ENCODE measurements at places on chromosomes 12 and 14. TPM values are rescaled to one million over a fixed set of nuclear protein-coding genes. Genes with fewer than 3 reads are reported as not detected.

- H3K4me1 ChIP-seq: no peaks in the 10 kb centered on the region
- no peaks in the 10 kb centered on the region for H3K27me3 ChIP-seq
- no peak overlapping the region for H3K4me3 ChIP-seq
- no peaks in the 10 kb centered on the region for H3K36me3 ChIP-seq
Observed at GRCh38 chr12:61934564-61934963, 325.6 kb upstream of the USP15 start.

GRCh38 chr12:38384816-38385378 is 68.3 kb downstream of the ALG10B start:
- H3K36me3 ChIP-seq: no peaks in the 10 kb centered on the region
- H3K4me1 ChIP-seq: no peaks in the 10 kb centered on the region
- no peak for DNase-seq
- no peak overlapping the region for H3K4me3 ChIP-seq
- no peaks in the 10 kb centered on the region for H3K27me3 ChIP-seq

GRCh38 chr12:79983986-79984620 is 49.2 kb upstream of the PPP1R12A start:
- H3K27me3 ChIP-seq: no peaks in the 10 kb centered on the region
- no peak overlapping the region for H3K27ac ChIP-seq
- H3K4me3 ChIP-seq: no peak overlapping the region
- no peaks in the 10 kb centered on the region for H3K36me3 ChIP-seq
- DNase-seq: no peak

DNA sequence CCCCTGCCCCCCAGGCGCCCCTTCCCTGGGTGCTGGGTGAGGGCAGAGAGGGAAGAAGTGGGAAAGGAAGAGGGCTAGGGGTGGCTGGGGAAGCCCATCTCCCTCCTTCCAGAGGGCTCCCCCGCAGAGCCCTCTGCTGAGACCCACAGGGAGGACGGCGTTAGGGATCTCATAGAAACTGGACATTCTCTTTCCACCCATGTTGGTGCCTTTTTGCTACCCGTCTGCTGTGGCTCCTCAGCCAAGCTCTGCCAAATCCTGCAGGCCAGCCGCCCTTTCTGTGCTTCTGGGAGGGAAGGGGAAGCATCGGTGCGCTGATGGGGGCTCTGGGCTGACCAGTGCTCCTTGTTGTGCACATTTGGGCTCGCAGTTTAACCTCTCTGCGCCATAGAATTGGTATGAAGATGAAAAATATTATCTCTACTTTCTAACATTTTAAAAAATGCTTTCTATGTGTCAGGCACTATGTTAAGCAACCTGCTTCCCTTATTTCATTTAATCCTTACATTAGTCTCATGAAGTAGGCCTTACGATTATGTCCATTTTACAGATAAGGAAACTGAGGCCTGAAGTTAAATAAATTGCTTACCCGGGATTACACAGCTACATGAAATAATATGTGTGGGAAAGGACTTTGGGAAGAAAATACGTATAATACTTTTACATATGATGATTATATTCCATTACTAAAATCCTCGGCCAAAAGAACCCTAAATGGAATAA is 981 bp downstream of the SLC48A1 start:
- H3K36me3 ChIP-seq: no peaks in the 10 kb centered on the region
- H3K4me1 ChIP-seq: peaks cover 35% of the 10 kb centered on the region
- no peak for DNase-seq
- peaks cover 3% of the 10 kb centered on the region for H3K27me3 ChIP-seq
- H3K27ac ChIP-seq: no peak overlapping the region

GRCh38 chr12:117321572-117321971 is 39.9 kb downstream of the NOS1 start:
- H3K36me3 ChIP-seq: no peaks in the 10 kb centered on the region
- H3K4me1 ChIP-seq: no peaks in the 10 kb centered on the region
- no peak for DNase-seq
- no peaks in the 10 kb centered on the region for H3K27me3 ChIP-seq
- H3K4me3 ChIP-seq: no peak overlapping the region

DNA sequence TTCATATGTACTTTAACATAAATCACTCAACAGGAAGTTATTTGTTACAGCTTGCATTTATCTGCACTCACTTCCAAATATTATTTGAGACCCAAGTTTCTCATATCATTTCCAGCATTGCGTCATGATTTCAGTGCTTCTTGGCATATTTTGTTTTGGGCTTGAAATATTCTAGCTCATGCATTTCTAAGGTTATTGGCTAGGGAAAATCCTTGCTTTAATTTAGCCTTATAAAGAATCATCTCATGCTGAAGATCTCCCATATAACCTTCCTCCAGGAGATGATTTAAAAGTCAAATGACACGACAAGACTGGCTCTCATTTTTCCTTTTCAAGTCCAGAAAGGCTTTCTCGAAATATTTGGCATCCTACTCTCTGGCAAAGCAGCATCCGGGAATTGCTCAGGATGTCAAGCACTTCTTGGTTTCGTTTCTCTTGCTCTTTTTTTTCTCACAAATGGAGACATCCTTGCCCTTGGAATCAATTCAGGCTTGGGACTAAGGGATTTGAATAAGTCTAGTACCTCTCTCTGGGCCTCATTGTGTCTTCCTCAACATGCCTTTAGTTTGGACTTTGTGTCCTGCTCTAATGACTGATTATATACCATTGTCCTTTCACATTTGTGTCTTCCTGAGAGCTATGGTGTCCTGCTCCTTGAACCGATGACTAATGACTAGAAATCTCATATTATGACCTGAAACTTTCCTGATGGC is 295.0 kb downstream of the RMST start:
- no peak for DNase-seq
- no peak overlapping the region for H3K4me3 ChIP-seq
- no peaks in the 10 kb centered on the region for H3K4me1 ChIP-seq
- H3K27ac ChIP-seq: no peak overlapping the region
- no peaks in the 10 kb centered on the region for H3K27me3 ChIP-seq
- H3K36me3 ChIP-seq: no peaks in the 10 kb centered on the region

- H3K4me1 ChIP-seq: no peaks in the 10 kb centered on the region
- H3K4me3 ChIP-seq: no peak overlapping the region
- DNase-seq: no peak
Observed at GRCh38 chr12:69756088-69756755, 17.6 kb downstream of the RAB3IP start.

- no peaks in the 10 kb centered on the region for H3K36me3 ChIP-seq
- no peak overlapping the region for H3K4me3 ChIP-seq
- DNase-seq: no peak
- H3K27ac ChIP-seq: no peak overlapping the region
Observed at GRCh38 chr14:31440280-31440679, 17.0 kb downstream of the DTD2 start.

- H3K27me3 ChIP-seq: no peaks in the 10 kb centered on the region
- H3K27ac ChIP-seq: no peak overlapping the region
- no peaks in the 10 kb centered on the region for H3K4me1 ChIP-seq
Observed at GRCh38 chr12:60498656-60499055, 902.8 kb downstream of the SLC16A7 start.

DNA sequence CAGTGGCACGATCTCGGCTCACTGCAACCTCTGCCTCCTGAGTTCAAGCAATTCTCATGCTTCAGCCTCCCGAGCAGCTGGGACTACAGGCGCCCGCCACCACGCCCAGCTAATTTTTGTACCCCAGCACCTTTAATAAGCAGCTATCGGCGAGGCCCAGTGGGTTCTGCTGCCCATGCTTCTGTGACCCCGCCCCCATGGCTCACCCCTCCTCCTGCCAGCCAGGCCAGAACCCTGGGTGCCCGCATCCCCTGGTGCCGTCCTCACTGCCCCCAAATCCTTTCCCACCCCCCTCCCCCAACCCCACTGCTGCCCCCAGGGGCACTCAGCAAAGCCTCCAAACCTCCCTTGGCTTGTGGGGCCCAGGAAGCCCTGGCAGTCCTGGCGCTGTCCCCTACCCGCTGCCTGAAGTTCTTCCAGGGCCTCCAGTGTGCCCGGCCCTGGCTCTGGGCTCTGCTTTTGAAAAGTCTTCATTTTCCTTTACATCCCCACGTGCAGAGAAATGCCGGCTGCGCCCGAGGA is 14.5 kb downstream of the BAG5 start:
- H3K4me1 ChIP-seq: peaks cover 8% of the 10 kb centered on the region
- H3K36me3 ChIP-seq: no peaks in the 10 kb centered on the region
- no peak overlapping the region for H3K4me3 ChIP-seq
- DNase-seq: no peak
- no peaks in the 10 kb centered on the region for H3K27me3 ChIP-seq
- H3K27ac ChIP-seq: no peak overlapping the region

DNA sequence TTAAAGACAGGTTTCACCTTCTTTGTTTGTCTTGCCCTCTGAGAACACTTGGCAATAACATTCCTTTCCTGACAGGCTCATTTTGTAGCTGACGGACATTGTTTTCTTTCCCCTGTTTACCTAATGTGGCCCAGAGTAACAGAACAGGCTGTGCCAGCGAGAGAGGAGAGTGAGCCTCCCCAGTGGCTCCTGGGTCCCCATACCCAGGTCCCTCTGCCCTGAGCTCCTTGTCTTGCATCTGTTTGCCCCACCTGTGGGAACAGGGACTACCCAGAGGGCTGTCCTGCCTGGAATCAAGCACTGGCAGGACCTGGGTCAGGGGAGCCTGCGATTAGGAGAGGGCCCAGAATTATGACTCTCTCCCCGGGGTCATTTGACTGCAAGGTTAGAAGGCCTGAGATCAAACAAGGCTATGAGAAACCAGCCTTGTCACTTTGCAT is 222.9 kb downstream of the ZFP36L1 start:
- H3K27me3 ChIP-seq: no peaks in the 10 kb centered on the region
- no peak for DNase-seq
- no peak overlapping the region for H3K4me3 ChIP-seq
- no peaks in the 10 kb centered on the region for H3K36me3 ChIP-seq
- H3K4me1 ChIP-seq: peaks cover 3% of the 10 kb centered on the region
- H3K27ac ChIP-seq: no peak overlapping the region

- H3K4me1 ChIP-seq: no peaks in the 10 kb centered on the region
- no peak overlapping the region for H3K4me3 ChIP-seq
- H3K27me3 ChIP-seq: no peaks in the 10 kb centered on the region
- no peak overlapping the region for H3K27ac ChIP-seq
- no peak for DNase-seq
Observed at GRCh38 chr12:92968176-92968813, 39.2 kb upstream of the EEA1 start.

IL31 gene
- total RNA-seq: not detected

GALNT9 gene
- total RNA-seq: not detected

IFNG-AS1 gene
- total RNA-seq: 1.6 TPM

Data from natural killer cell (primary cell).